ENCODE measurements at places on chromosomes 2 and 18.

DNA sequence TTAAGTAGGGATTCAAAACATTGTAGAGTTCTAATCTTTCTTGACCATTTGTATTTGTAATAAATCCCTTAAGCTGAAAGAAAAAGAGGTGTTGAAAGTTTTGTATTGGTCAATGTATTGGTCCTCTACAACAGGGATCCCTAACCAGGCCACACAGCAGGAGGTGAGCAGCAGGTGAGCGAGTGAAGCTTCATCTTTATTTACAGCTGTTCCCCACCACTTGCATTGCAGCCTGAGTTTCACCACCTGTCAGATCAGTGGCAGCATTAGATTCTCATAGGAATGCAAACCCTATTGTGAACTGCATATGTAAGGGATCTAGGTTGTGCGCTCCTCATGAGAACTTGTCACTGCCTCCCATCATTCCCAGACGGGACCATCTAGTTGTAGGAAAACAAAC lies 715.7 kb upstream of the NXPH2 start:
- DNase-seq: no peak

DNA sequence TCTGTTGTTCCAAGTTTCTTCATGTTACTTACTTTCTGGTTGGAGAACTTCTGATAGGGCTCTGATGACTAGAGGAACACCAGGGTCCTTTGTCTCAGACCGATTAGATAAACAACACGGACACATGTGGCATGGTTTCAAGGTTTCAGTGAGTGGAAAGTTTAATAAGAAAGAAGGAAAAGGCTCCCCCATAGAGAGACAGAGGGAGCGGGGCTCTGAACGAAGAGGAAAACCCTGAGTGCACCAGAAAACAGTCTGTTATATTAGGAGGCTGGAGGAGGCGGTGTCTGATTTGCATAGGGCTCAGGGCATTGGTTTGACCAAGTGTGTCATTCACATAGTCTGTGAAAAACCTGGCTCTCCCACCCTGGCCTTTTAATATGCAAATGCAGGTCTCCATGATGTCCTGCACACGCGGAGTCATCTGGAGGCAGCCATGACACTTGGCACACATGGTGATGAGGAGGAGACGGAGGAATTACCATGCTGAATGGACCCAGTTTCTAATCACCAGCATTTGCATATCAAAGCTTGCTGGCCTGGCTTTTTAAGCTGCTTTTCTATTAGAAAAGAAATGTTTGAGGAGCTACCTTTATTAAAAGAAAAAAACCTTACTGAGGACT lies 94.2 kb downstream of the PTPN4 start:
- DNase-seq: no peak

- DNase-seq: no peak
Observed at GRCh38 chr18:33670029-33670428, 92.0 kb downstream of the ASXL3 start.

DNA sequence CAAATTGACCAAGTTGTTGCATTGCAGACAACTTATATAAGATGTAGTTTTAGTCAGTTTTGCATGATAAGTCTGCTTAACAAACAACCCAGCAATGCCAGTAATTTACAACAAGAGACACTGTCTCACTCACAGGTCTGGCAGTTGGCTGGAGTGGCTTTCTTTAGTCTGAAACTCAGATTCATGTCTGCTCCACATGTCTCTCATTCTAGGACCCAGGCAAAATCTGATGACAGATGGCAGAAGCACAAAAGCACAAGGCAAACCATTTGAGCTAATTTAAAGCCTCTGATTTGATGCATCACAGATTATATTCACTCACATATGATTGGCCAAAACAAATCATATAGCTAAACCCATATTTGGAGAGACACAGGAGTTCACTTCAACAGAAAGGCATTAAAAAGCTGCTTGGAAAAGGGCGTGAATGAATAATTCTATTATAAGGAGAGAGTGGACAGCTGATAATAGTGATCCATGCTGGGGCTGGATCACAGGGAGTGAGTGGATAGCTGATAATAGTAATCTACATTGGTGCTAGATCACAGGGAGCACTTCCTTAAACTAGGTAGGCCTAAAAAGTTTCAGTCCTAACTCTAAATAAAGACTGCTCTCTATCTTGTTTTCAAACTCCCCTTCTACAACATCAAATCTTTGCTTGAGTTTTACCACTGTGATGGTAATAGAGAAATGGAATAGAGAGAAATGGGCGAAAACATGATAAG lies 593.2 kb upstream of the ZNF804A start:
- no peak for DNase-seq

GRCh38 chr2:216754336-216754735 lies 59.0 kb upstream of the IGFBP5 start:
- DNase-seq: no peak

- DNase-seq: peak; percentile 43
Observed at GRCh38 chr2:36701391-36701795, 4.9 kb downstream of the VIT start.

- no peak for DNase-seq
Observed at GRCh38 chr2:20422402-20423271, 24.2 kb upstream of the RHOB start.

- no peak for DNase-seq
Observed at GRCh38 chr2:201148434-201148990, 32.5 kb downstream of the CFLAR start.

DNA sequence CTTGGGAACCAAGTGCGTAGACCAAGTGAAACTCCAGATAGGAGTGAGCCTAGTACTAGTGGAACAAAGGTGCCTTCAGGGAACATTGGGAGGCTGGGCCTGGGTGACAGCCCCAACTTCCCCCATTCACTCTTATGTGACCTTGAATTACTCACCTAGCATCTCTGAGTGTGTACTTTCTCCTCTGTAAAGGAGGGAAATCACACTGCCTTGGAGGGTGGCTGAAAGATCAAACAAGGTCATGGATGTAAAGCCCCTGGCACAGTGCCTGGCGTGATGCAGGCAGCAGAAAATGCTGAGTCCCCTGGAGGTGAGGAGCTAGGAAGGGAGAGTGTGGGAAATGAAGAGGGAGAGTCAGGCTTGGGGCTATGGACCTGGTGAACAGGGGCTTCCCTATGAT lies 45.9 kb downstream of the MARCO start:
- no peak for DNase-seq

DNA sequence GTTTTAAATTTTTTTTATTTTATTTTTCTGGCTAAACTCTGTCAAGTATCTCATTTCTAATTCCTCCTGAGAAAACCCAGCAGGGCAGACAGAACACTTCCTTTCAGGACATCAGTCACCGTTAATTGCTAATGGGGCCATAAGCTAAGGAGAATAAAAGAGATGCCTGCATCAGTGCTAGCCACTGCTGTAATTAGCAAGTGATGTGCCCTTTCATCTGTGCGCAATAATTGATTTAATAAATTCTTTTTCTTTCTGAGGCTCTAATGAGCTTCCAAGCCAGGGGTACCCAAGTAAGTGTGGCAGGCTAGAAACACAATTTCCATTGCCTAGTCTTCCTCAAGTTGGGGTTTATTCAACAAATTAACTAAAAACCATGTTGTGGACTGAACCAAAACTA lies 65.5 kb downstream of the SLC9A4 start:
- DNase-seq: no peak

GRCh38 chr18:46429649-46430224 lies 227.3 kb downstream of the LOXHD1 start:
- DNase-seq: no peak
